Right ventricle myocardium inferior (tissue), 1 donor: ENCODE measurements at places on chromosomes 16 and 17. TPM values are rescaled to one million over a fixed set of nuclear protein-coding genes. Genes with fewer than 3 reads are reported as not detected.

DNA sequence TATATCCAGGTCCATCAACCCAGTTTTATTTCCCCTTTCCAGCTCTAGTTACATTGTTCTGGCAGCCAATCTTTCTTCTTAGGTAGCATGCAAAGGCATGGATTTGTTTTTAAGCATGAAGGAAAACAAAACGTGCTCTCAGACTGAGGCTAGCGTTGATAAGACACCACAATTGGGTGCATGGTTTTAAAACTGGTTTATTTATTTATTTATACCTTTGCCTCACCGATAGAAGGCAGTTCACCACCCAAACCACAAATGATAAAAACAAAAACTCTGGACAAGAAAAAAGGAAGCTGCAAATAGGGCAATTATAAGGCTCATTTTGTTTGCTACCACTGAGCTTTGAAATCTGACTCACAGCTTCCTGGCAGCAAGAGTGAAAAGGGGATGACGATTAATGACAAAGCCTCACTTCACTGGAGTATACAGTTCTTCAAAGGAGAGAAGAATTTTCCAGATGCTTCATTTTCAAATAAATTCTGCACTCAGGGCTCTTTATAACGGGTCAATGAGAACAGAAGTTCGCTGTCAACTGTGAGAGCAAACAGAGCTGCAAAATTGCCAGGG, 278.4 kb upstream of the IRX5 start:
- no peak for DNase-seq

The ALOXE3 gene
- total RNA-seq, result not detected

The KRTAP2-1 gene
- total RNA-seq, result not detected

- no peak for DNase-seq
Measured at GRCh38 chr16:55052741-55053415, 122.2 kb downstream of the IRX5 start.

DNA sequence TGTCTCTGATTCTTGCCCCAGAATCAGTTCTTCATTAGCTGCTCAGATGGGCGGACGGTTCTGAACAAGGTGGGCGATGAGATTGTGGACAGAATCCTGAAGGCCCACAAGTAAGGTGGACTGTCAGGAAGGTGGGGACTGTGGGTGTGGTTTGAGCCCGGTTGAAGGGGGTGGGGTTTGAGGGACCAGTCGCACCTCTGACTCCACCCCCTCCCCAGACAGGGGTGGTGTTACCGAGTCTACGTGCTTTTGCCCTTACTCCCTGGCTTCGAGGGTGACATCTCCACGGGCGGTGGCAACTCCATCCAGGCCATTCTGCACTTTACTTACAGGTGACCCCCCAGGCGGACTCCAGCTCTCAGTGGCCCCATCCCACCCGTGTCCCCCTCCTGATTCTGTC, 11.3 kb downstream of the PLD2 start:
- DNase-seq, result no peak

- no peak for DNase-seq
Measured at GRCh38 chr17:7748076-7748775, 30.7 kb downstream of the DNAH2 start.

DNA sequence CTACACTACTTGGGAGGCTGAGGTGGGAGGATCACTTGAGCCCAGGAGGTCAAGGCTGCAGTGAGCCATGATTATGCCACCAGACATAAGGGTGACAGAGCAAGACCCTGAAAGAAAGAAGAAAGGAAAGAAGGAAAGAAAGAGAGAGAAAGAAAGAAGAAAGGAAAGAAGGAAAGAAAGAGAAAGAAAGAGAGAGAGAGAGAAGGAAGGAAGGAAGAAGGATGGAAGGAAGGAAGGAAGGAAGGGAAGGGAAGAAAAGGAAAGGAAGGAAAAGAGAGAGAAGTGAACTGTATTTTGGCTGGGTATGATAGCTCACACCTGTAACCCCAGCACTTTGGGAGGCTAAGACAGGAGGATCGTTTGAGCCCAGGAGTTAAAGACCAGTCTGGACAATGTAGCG, 24.3 kb upstream of the PYY start:
- no peak for DNase-seq

DNA sequence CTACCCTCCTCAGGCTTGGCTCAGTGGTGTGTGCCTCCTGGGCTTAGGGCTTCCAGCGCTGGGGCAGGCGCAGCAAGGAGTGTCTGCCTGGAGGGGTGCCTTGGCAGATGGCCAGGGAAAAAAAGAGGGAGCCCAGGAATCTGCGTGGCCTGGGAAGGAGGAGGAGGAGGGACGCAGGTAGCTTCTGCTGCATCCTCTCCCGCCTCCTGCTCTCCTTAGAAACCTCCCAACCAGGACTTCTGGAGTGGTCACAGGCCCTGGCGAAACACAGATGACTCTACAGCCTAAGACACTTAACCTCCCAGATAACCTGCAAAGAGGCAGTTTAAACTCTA, 7.3 kb upstream of the BCAR1 start:
- DNase-seq, result no peak

DNA sequence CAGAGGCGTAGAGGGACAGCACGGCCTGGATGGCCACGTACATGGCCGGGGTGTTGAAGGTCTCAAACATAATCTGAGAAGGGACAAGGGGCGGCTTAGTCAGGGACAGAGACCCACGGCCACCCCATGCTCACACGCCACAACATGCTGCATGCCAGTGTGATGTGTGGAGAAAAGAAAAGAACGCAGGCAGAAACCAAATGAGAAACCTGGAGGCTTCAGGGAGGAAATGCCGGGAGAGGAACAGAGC, 1.1 kb downstream of the ACTG1 start:
- no peak for DNase-seq

- DNase-seq, result no peak
Measured at GRCh38 chr16:58449768-58450167, 50.2 kb upstream of the NDRG4 start.

DNA sequence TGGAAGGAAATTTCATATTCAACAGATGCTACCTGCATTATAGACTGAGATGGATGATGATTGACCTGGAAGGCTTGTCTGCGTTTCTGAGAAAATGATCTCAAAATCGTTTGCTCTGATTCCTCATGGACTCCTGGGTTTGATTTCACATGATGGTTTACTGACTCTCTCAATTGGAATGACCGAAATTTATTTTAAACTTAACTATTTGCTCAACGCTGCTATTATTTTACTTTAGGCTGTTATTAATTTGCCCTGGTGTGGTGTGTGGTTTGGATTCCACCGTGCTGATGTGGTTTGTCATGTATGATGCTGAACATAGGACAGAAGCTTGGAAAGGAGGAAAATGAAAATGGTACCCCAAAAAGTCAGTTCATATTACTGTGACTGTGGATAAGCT, 37.3 kb upstream of the ELAC2 start:
- no peak for DNase-seq

DNA sequence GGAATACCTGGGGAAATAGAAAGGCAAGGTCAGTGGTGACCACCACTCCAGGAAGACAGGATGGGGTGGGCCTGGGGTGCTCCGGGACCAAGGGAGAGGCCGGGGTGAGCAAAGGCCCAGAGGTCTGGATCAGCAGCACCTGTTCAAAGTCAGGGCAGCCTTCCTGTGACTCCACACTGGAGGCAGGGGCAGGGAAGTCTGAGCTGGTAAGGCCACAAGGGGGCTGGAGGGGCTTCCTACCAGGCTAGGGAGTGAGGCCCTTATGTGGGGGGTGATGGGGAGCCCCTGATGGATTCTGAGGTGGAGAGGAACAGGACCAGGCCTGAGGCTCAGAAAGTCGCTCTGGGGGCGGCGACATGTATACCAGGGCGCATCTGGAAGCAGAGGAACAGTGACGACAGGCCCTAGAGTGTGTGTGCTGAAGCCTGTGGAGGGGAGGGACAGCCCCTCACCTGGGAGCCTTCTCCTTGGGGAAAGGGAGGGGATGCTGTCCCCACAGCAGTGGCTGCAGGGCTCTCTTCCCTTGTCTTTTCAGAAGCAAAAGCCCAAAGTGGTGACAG, 3.7 kb downstream of the C16orf78 start:
- DNase-seq, result no peak

GRCh38 chr17:50593321-50593720, 32.8 kb downstream of the CACNA1G start:
- no peak for DNase-seq

DNA sequence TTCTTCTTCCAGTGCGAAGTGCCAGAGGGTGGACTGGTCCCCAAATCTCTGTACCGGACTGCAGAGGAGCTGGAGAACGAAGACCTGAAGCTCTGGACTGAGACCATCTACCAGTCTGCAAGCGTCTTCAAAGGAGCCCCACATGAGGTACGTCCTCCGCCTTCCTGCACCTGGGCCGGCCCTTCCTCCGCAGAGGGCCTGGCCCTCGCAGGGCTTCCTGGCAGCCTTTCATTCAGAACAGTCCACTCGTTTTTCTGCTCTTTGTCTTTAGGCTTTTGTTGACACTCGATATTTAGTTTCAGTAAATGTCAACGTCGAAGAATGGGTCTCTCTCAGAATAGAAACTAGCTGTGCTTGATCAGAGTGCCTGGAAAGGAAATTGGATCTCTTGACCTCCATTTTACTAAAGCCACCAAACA, 68.6 kb downstream of the SEC14L1 start:
- DNase-seq, result no peak

The FAM20A gene
- total RNA-seq, result 4.6 TPM

The SLC6A2 gene
- not detected for total RNA-seq

GRCh38 chr16:85850344-85850880, 48.5 kb upstream of the IRF8 start:
- no peak for DNase-seq

- DNase-seq, result peak; percentile 71
Measured at GRCh38 chr16:27315333-27316037, 1.7 kb downstream of the IL4R start.

The IL21R gene
- 0.14 TPM for total RNA-seq

The SALL1 gene
- total RNA-seq, result 0.08 TPM

GRCh38 chr17:75831032-75831571, 13.1 kb downstream of the UNC13D start:
- DNase-seq, result no peak

- DNase-seq, result no peak
Measured at GRCh38 chr16:81634380-81635062, 144.6 kb upstream of the PLCG2 start.

The ADCY9 gene
- total RNA-seq, result 48.2 TPM

GRCh38 chr17:14747603-14747950, 446.7 kb downstream of the HS3ST3B1 start:
- no peak for DNase-seq

The CBFA2T3 gene
- total RNA-seq, result 11.1 TPM

The BICDL2 gene
- total RNA-seq, result not detected

GRCh38 chr16:75997606-75998005, 271.3 kb upstream of the CPHXL start:
- DNase-seq, result no peak

The KRTAP9-8 gene
- total RNA-seq, result not detected

DNA sequence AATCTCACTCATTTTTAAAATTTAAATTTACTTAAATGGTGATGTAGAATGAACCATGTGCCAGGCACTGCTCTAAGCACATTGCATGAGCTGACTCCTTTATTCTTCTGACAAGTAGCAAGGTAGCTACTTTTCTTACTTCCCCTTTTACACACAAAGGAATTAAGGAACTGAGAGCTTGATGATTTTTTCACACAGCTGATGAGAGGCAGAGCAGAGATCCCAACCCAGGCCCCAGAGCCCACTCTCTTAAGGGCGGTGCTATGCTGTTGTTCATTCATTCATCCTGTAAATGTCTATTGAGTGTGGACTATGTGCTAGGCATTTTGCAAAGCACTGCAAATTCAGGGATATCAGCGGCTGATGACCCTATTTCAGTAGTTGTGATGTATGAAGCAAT, 17.9 kb downstream of the SEC14L5 start:
- DNase-seq, result no peak
